ENCODE measurements at places on chromosomes 1 and 21.
A peak's percentile ranks its signal among the peaks of the same experiment; 100 is the strongest.

- no peak for DNase-seq
These were observed 36.7 kb upstream of the LAPTM5 start for GRCh38 chr1:30794260-30794659.

- DNase-seq: no peak
These were observed 139.4 kb downstream of the POU2F1 start for GRCh38 chr1:167360120-167360519.

DNA sequence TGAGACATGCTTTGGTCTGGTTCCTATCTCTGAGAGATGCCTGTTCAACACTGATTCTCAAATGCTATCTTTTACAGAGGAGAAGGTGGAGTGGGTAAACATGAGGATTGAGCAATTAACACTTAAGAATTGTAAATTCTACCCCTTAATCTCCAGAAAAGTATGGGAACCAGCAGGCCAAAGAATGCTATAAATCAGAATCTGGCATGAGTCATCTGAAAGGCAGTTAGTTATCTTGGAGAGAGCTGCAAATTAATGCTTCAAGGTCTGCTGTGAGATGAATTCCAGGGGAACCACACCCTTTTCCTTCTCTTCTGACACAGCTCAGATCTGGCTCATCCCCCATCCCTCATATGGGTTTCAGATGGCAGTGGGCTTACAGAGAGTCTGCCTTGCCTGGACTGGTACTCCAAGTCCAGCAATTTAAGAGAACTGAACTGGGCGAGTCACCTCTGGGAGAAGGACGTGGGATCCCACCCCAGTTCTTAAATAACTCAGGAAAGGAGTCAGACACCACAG is 5.2 kb downstream of the S100A10 start:
- no peak for DNase-seq

GRCh38 chr1:175887981-175888428 is 144.6 kb upstream of the TNR start:
- DNase-seq: peak; percentile 40

DNA sequence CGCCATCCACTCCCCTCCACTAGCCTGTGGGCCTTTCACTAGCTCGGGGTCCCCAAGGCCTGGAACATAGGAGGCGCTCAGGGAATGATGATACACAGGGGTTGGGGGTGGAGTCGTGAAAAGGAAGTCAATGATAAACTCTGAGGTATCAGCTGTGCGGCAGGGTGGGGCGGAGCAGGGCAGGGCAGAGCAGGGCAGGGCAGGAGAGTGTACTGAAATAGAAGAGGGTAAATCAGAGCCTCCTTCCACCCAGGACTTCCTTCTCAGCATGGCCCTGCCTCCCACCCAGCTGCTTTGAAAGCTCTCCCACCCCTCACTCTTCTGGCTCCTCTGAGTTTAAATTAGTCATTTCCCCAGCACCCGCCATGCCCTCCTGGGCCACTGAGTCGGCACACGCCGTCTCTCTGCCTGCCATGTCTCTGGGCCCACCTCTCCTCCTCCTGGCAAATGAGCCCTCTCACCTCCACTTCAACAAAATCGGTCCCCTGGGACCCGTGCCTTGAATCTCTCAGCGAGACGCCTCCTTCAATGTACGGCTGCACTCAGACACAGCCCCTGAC is 16.9 kb downstream of the CAPZB start:
- DNase-seq: no peak

- no peak for DNase-seq
These were observed 16.9 kb downstream of the PTPRU start for GRCh38 chr1:29253180-29253579.

GRCh38 chr1:162303004-162303344 is 73.7 kb downstream of the SPATA46 start:
- DNase-seq: no peak

- DNase-seq: no peak
These were observed 45.4 kb downstream of the RPL5 start for GRCh38 chr1:92877081-92877711.

- peak; percentile 98 for DNase-seq
These were observed 35.8 kb downstream of the SLC2A1 start for GRCh38 chr1:42922687-42923366.

- DNase-seq: no peak
These were observed 99.1 kb downstream of the JAK1 start for GRCh38 chr1:64867266-64867665.

GRCh38 chr1:159915571-159916241 is 9.6 kb downstream of the TAGLN2 start:
- no peak for DNase-seq
